ENCODE measurements at places on chromosomes 13 and 19.

GRCh38 chr13:22837980-22838647, 342.7 kb upstream of the SGCG start:
- DNase-seq = no peak

GRCh38 chr13:113129480-113129879, 6.9 kb downstream of the F10 start:
- no peak for DNase-seq

DNA sequence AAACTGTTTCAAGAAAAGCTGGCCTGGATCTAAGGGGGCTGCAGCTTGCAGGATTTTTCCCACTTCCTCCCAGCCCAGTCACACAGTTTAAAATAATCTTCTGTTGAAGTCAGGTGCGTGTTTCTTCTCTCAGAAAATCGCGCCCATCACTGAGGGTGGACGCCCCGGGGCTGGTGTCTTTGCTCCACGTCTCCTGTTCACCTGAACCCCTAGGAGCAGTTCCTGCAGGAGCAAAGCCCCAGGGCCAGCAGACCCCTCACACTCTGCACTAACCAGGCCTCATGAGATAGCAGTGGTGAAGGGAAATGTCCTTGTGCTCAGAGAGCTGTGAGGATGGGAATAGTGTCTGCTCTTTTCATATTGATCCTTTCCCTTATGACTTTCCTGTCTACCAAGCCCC, 920 bp upstream of the SIGLEC7 start:
- no peak for DNase-seq

- DNase-seq = peak; percentile 77
These were observed at the start of gene TIMM13 for GRCh38 chr19:2427429-2428320. TSS of gene TIMM13 (minus strand) at chr19:2427586. CDS start at chr19:2427533, 53 bp downstream.

- no peak for DNase-seq
These were observed 5.5 kb downstream of the DIRAS1 start for GRCh38 chr19:2715470-2716274.

DNA sequence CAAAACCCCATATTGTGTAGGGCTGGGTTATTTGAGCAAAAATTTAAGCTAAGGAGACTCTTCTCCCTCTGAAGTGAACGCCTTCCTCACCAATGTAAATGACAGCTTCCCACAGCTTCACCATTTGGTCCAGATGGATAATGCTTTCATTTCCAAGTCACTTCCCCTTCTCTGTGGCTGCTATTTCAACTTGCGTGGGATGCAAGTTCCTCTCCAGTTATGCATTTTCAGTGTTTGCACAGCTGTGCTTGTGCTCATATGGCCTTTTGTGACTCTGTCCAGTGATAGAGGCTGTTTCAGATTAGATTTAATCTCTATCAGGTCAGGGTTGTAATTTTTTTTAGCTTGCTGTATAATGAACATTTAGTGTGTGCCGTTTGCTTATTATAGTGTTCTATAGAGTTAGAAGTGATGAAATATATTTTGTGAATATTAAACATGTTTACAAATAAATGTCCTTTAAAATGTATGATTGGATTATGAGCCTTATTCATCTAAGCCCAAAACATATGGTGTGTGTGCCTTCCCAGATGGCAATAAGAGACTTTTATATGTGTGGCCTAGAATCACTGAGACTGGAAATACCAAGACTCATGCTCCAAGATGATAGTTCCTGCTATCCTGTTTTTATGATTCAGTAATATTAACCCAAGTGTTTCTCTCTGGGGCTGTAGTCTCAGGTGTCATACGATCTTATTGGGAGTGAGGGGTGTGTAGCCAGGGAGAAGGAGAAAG, 86.6 kb downstream of the TNFRSF19 start:
- peak; percentile 92 for DNase-seq

- no peak for DNase-seq
These were observed 1.3 kb downstream of the SELENOV start for GRCh38 chr19:39516270-39516669.

- no peak for DNase-seq
These were observed 16.1 kb downstream of the SYDE1 start for GRCh38 chr19:15123031-15123890.

- DNase-seq = no peak
These were observed 15.1 kb downstream of the ZNRF4 start for GRCh38 chr19:5470264-5470671.

- DNase-seq = no peak
These were observed 8.8 kb upstream of the SULT2B1 start for GRCh38 chr19:48543121-48543710.

DNA sequence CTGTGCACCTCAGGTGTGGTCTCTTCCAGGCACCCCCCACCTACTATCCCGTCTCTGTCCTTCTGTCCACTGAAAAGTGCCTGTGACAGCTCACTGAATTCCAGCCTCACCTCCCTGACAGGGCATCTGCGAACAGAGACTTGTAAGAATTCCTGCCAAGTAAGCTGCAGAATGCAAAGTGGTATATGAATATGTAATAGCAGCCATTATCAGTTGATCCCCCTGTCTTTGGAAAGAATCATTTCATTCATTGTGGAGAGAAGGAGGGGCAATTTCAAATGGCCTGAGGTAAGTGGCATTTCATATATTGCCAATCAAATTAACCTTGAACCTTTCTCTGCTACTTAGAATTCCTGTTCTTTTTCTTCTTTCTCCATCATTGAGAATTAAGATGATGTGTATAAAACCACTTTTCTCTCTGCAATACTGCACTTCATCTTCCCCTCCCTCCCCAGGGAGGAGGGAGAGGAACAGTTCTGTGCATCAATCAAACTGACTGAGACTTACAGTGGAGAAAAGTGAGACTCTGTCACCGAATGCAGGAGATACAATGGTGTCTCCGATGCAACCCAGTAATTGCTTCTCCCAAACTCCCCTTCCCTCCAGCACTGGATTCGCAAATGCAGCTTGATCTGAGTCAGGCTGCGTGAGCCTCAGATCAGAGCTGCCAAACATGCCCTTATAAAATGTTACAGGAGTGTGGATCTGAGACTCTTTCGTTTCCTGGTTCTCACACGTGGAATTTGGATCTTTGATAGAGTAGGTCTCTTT, 91.7 kb downstream of the SLC10A2 start:
- DNase-seq = no peak

- no peak for DNase-seq
These were observed 7.5 kb downstream of the ELAVL1 start for GRCh38 chr19:7997809-7998480.

DNA sequence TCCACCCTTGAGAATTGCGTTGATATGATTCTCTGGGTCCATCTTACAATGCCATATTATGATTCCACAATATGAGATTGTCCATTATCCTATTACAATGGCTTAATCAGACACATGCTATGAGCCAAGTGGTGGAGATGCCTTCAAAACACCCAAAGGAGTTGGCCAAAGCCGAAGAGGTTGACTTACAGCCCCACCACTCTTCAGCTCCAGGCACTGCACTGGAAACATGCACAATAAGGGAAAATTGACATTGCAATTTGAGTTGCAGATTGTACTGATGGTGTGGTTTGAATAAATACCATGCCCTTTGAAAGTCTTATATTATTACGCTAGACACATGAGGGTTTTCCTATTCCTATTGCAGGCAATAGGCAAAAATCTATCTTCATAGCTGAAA, 75.4 kb upstream of the TNFSF11 start:
- no peak for DNase-seq

GRCh38 chr19:10001899-10002298, 8.4 kb downstream of the COL5A3 start:
- DNase-seq = no peak

DNA sequence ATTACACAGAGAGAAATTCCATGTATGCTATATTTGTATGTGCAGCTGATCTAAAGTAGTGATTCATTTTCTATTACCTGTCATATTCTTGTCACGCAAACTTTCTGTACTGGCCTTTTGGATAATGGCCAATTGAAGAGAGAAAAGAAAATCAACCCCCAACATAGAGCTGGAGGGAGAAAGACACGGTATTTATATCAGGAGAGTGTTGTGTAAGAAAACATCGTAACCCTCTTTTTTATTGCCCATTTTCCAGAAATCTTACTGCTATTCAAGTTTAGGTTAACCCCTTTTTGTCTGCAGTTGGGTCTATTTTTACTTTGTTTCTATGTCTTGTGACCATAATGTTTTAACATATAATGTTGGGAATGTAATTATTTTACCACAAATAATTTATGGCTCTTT, 27.9 kb downstream of the DGKH start:
- no peak for DNase-seq

- no peak for DNase-seq
These were observed at the start of gene SLC17A7 for GRCh38 chr19:49441210-49441959. TSS of gene SLC17A7 (minus strand) at chr19:49441527. CDS start at chr19:49441379, 148 bp downstream.
